ENCODE measurements at places on chromosomes 7 and 10.

- DNase-seq = no peak
These were observed 163.6 kb upstream of the GNAI1 start for GRCh38 chr7:79971058-79971457.

GRCh38 chr10:13412894-13413293, 64.8 kb upstream of the SEPHS1 start:
- no peak for DNase-seq

DNA sequence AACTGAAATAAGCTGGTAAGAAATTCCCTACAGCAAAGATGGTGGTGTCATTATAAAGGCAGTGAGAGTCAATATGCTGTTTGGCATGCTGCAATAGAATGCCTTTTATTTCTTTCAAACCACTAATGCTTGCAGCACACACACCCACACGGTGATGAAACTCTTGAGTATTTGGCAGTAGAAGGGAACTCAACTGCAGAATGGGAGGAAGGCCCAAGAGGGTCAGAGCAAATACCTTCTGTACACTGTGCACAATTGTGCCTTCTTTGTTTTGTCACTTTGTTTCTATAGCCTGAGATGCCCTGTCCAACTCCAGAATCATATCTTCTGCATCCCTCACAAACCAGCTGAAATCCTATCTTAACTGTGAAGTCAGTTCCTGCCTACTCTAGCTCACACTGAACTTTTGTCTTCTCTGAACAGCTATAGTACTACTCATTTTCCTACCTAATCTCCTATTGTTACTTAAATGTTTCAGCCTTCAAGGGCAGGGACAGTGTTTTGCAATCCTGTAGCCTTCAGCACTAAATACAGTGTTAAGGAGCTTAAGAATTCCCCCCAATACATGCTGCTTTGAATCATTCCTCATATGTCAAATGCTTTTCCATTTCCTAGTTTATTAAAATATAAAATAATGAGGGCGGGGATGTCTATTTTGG, 22.2 kb downstream of the MMS19 start:
- no peak for DNase-seq

DNA sequence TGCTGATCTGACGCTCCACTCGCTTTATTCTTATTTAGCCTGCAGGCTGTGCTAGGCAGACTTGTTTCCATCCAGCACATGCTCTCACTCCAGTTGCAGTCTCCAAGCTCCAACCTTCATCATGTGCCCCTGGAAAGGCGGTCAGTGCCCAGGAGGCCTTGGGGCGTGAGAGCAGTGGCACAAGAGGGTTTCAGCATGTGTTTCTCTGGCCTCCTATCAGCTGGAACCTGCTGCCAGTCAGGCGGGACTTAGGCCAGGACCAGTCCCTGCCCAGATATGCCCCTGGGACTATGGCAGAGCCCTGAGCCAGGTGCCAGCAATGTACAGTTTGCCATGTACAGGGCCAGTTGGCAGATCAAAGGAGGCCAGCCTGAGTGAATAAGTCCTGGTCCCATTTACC, 330.2 kb upstream of the FZD1 start:
- DNase-seq = no peak

DNA sequence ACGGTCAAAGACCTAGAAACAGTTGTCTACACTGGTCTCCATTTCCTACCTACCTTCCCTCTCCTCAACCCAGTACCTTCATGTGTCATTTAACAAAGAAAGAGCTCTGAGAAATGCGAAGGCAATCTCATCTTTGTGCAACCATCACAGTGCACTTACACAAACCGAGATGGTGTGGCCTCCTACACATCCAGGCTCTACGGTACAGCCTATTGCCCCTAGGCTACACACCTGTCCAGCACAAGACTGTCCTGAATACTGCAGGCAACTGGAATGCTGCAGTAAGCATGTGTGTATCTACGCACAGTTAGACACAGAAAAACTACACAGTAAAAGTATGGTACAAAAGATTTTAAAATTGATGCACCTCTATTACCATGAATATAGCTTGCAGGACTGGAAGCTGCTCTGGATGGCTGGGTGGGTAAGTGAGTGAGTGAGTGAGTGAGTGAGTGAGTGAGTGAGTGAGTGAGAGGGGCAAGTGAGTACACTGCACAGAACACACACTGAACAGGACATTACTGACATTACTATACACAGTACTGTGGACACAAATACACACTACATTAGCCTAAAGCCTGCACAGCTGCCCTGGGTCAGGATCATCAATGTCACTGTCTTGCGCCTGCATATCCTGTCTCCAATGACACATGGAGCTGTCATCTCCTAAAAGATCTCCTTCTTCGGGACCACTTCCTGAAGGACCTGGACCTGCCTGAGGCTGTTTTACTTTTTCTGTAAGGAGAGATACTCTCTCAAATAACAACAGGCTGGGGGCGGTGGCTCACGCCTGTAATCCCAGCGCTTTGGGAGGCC, 18.5 kb downstream of the ITGB1 start:
- no peak for DNase-seq

DNA sequence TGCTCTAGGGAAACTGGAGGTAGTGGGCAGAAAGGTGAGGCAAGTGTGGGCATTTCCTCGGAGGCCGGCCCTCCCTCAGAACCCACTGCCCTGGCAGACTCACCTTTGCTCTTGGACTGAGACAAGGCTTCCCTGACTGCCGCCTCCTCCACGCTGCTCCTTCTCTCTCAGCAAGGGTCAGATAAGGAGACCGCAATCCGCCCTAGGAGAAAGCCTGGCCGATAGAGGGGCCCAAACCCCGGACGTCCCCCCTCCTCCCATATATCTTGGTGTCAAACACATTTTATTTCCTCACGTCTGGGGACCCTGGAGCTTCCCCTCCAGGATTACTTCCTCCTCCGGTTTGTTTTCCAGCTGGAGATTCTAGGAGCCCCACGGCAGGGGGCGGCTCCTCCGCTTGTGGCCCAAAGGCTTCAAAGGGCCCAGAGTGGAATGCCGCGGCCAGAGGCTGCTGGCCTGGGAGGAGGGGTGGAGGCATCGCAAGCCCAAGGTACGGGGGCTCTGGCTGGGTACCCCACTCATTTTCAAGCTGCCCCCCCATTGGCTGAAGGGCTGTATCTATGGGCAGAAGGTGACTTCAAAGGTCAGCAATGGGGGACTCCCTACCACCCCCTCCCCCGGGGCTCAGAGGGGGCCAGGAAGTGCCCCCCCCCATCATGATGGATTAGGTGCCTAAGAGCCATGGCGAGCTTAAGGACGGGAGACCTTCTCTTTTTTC, 31.7 kb upstream of the LBX1 start:
- DNase-seq = no peak

DNA sequence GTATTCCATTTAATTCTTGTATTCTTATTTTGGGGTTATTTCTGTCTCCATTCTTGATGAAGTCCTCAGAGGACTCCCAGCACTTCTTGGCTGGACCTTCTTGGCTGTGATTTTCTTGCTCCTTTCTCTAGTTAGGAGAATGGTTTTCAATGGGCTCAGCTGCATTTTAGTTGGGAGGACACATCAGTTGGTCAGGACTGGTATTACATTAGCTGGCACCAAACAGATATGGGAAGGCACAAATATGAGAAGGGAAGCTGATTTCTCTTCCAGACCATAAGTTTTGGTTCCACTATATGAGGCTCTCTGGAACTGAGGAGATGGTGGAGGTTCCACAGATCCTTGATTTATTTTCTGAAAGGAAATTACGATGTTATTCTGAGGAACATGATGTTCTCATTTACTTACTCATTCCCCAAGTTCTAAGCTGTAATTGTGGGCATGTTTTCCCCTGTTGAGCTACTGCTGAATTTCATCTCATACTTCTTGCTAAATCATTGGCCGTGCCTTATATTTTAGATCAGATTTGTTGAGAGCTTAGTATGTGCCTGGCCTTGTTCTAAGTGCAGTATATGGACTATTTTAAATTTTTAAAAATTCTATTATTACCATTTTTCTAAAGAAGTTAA, 261.0 kb downstream of the THSD7A start:
- DNase-seq = peak; percentile 12

DNA sequence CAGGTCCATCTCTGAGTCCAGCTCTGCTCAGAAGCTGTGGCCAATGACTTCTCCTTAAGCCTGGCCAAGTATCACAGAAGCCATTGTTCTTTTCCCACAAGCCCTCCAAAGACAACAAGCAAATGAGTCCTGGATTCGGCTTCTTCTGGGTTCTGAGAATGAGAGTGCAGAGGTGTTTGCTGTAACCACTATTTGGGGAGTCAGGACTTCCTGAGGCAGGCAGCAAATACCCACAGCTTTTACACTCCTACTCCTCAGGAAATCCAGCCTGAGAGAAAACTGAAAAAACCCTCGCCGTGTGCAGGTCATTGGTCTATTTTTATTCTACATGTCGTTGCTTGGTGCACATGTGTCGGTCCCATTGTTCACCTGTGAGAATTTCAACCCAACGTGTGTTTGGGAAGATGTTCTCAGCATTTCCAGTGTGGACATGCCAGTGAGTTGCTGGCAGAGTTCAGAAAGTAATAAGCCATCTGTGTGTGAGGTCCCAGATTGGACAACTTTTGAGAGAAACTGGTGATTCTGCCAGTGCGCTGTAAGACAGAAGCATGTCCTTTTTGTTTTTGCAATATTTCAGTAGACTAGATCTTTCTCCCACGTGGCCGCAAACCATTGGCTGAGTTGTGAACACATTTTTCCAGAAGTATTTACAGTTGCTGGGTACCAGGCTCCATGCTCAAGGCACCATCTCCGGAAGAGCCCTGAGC, 121.6 kb upstream of the LYZL2 start:
- no peak for DNase-seq

- no peak for DNase-seq
These were observed 3.0 kb downstream of the PI4K2A start for GRCh38 chr10:97643441-97643985.

DNA sequence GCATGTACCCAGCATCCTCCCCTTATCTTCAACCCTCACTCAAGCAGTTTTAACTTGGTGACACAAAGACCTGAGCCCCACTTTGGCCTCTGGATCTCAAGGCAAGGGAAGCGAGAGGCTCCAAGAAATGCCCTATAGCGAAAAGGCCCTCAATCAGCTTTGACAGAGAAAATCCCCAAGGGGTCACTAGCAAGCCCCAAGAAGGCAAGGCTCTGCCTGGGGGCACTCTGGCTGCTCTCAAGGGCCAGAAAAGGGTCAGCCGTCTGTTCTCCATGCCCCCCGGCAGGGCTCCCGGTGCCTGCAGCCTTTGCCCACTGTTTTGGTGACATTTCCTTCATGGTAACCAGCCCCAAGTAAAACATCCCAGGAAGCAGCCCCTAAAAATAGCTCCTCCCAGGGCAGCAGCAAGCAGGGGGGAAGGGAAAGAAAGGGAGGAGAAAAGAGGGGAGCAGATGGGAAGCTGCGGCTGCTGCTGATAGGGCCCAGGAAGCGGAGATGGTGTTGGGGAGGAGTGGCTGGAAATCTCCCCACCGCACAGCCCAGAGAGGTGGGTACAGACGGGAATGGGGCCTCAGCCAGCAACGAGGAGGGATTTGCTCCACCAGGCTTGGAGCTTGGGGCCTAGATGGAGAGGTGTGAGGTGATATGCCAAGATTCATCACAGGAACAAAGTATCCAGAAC, 7.1 kb downstream of the CAMK2G start:
- no peak for DNase-seq

GRCh38 chr10:24463611-24464426, 254.9 kb downstream of the KIAA1217 start:
- DNase-seq = peak; percentile 70

GRCh38 chr10:44998146-44998631, 2.5 kb upstream of the ZNF22 start:
- no peak for DNase-seq

DNA sequence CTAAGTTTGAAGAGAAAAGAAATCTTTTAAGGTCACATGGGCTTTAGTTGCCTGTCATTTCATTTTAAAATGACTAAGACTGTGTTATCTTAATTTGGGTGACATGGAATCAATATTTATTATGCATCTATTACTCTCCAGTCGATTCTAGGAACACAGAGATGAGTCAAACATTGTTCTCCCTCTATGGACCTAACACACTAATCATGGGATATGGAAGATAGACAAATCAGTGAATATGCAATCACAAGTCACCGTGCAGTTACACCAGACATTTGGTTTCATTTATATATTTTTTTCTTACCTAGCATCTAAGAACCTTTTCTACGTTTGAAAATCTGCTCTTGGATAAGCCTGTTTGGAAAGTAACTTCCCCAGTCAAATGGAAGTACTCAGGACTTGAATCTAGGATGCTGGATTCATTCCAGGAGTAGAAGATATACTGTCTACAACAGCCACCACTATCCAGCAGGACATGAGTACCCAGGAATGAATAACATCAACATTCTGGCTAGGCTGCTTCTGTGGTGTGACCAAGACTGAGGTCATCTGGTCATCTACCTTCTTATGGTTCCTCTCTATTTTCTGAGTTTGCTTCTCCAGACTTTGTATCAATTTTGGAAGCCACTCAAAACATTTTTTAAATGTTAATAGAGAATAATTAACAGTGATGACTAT, 902.9 kb upstream of the LRRN3 start:
- no peak for DNase-seq

DNA sequence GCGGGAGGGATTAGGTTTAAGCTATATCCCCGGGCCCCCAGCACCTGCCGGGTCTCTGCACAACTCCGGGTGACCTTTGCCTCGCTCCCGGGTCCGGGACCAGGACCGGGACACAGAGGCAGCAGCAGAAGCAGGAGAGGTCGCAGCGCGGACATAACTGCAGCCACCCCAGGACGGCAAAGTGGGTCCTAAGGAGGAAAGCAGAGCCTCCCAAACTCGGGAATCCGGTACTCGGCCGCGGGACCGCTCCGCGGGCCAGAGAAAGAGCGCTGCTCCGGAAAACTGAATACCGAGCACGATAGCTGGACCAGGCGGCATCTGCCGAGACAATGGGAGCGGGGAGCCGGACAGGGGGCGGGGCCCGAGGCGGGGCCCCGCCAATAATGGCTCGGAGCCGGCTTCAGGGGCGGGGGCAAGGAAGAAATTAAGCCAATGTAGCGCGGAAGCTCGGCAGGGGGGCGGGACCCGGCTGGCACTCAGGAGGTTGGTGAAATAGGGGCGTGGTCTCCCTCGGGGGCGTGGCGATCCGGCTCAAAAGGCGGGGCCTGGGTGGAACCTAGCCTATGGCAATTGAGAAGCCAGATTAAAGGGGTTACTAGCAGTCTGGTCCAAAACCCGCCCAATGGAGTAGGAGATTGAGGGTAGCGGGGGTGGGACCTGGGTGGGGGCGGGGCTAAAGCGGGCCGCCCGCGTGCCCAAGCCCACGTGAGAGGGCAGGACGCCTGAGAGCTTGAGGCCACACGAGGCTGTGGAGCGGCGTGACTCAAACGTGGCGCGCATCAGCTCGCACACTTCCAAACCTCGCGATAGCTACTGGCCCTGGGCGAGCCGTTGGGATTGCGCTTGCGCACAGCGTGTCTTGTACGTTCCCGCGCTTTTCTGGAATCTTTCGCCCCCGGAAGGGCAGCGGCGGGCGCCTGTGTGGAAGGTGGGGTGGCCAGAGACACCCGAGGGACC, at the start of the genes GPC2 and STAG3:
Gene GPC2, minus strand, starts transcription at position 337 of the 957 bp plus-strand sequence. Its CDS starts 182 bp downstream, at position 155.
Gene STAG3, plus strand, starts transcription at position 874 of the 957 bp plus-strand sequence. CDS start 2,639 bp downstream, outside the sequence.
- DNase-seq = peak; percentile 99
